Activated T-cell treated with anti-CD3 and anti-CD28 coated beads, Interleukin-2, amount 50 U/mL, for 72 hours (primary cell): ENCODE measurements at places on chromosomes 1 and 21.

GRCh38 chr1:223031733-223032601, 111.1 kb downstream of the TLR5 start:
- no peak for DNase-seq

GRCh38 chr1:247409869-247410544, 6.0 kb upstream of the NLRP3 start:
- DNase-seq, result peak; percentile 61

DNA sequence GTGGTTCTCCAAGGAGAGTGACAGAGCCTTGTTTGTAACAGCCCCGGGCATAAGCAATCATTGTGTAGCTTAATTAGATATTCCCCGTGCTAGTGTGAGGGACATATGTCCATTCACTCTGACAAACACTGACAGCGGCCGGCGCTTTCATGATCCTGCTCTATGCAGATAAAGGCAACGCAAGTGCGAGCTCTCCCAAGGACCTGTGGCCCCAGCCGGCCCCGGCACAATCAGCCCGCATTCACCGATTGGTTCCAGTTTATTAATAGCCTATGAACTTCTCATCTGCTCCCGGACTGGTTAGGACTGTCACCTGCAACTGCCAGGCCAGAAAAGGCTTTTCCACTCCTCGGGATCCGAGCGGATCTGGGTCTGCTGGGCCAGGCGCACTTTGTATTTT, 18.0 kb upstream of the OLIG1 start:
- no peak for DNase-seq

DNA sequence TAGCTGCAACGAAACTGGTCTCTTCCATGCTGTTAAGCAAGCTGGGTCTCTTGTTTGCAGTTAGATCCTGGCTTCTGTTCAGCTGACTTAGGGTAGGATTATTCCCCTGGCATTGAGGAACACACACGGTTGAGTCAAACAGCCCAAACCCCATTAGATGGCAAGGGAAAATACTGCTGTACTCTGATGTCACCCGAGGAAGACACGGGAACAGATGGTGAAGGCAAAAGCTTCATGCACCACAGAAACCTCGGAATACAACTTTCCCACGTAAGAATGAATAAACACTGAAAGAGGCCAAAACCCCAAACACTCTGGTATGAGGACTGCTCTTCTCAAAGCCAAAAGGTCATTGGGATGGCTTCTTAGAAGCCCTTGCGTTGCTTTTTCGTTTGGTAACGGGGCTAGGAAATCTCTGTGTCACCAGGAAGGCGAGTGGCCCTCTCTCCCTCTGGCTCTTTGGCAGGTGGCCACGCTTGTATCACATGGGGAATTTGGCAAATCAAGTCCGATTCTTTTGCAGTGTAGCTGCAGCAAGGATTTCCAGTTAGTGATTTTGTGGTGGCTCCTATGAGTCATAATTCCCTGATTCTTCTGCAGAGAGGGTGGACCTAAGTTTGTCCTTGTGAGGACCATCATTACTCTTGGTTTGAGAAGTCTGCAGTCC, 16.7 kb upstream of the LYST start:
- DNase-seq, result no peak

DNA sequence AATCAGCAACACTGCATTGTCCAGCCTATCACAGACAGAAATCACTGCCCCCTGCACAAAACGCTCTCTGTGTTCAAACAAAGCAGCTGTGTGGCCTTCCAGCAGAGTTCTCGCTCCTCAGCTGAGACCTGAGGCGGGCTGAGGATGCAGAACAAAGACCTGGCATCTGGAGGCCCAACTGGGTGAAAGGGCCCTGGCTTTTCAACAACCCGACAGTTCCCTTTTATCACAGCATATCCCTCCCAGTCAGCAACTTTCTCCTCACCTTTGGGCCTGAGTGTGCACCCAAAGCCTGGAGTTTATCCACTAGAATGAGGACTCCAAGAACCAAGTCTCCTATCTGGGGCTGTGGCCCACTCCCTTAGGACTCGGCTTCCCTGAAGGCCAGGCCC, 42.6 kb upstream of the A3GALT2 start:
- no peak for DNase-seq

DNA sequence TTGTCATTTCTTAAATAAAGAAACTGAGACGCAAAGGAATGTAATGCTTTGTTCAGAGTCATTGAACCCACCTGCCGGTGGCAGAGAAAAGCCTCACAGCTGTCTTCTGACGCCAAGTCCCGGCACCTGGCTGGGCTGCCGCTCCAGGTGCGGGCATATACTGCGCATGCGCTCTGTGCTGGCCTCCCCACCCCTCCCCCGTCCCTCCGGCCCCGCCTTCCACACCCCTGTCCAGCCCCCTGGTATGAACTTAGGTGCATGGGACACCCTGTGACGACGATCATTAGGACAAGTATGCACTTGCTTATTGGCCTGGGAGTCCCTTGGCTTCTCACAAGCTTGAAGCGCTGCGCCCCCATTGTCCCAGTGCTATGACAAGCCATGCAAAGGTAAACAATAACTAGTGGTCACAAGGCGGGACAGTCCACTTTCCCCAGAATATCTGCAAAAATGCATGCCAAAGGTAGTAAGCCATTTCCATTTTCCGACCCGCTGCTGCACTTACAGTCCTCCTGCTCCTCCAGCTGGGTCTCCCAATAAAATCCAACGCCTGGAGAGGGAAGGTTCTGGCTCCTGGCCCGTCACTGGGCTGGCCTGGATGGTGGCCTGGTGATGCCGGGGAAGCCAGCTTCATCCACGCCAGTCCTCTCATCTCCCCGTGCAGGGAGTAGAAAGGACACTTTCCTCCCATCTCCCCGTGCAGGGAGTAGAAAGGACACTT, 100.4 kb downstream of the PSMG1 start:
- DNase-seq, result no peak
